Activated CD4-positive, alpha-beta memory T cell treated with anti-CD3 and anti-CD28 coated beads, Interleukin-2, amount 10 ng/mL, durations not matched to agents 7 days and 5 days (primary cell): ENCODE measurements at places on chromosomes 1 and 21.

GRCh38 chr1:113223546-113223945 is 150.5 kb downstream of the LRIG2 start:
- DNase-seq: no peak

GRCh38 chr1:113429461-113430153 is 39.3 kb downstream of the MAGI3 start:
- DNase-seq: no peak

DNA sequence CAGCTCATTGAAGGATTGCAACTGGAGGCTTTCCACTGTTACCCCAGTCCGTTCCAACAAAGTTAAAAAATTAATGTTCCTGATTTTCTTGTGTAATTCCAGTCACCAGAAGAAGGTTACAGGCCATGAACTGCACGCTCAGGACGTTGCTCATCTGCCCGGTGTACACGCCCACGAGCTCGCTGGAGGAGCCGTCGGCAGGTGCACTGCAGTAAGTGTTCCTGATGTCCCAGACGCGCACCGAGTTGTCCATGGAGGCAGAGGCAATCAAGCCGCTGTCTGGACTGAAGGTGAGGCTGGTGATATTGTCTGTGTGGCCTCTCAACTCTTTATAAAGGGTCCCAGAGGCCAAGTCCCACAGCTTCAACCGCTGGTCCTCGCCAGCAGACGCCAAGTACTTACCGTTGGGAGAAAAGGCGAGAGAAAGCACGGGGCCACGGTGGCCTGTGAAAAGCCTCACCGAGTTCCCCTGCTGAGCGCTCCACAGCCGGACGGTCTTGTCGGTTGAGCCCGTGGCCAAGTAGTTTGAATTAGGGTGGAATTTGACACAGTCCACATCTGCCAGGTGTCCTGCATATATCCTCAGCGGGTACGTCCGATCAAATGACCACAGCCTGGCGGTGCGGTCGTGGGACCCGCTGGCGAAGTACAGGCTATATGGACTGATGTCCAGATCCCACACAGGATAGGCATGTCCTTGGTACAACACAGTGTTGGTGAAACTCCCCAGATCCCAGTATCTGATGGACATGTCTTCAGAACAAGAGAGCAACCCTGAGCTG is 31.5 kb downstream of the TAF5L start:
- DNase-seq: no peak

DNA sequence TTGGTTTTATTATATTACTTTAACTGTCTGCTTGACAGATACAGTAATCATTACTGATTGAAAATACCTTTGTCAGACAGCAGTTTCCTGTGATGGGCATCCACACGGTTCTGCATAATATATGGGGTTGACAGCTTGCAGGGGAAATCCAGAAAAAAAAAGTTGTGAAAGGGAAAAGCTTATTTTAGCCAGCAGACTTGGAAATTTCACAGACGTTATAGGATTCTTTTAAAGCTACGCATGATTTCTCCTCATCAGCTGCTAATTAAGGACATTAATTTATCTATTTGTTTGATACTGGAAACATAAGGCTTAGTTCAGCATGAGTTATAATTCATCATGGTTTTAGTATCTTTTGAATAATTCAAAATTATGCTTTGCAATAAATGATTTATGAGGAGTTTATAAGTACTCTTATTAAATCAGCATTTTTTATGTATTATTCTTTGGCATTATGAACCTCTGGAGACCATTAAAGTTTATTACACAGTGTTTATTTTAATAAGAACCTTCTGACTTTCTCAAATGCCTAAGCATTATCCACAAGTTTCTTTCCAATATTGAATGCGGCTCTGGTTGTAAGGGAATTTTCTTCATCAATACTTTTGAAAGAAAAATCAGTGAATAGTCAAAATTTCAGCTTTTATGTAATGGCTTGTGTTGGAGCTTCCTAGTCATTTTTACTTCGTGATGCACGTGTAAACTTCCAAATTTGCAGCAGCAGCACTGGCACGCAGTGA is 235.3 kb upstream of the KCNK2 start:
- no peak for DNase-seq

- no peak for DNase-seq
Measured at GRCh38 chr1:112504001-112504660, 4.6 kb upstream of the WNT2B start.

DNA sequence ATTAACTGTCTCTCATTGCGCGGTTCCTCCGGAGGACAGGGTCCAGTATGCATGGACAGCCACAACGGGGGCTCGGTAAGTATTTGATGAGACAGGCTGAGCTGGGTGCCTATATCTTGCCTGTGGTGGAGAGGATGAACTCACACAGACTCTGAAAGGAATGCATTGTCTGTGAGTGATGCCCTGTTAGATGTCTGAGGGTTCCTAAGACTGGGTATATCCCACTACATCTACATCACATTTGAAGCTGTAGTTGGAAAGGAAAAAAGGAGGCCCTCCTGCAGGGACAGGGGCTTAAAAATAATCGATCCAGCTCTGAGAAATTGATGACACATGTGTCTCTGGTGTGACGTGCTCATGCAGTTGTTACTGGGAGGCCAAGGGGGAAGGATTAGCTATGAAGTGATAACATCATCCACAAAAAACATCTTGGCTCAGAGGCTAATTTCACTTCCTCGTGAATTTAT is 1.9 kb downstream of the ADARB1 start:
- DNase-seq: peak; percentile 33

DNA sequence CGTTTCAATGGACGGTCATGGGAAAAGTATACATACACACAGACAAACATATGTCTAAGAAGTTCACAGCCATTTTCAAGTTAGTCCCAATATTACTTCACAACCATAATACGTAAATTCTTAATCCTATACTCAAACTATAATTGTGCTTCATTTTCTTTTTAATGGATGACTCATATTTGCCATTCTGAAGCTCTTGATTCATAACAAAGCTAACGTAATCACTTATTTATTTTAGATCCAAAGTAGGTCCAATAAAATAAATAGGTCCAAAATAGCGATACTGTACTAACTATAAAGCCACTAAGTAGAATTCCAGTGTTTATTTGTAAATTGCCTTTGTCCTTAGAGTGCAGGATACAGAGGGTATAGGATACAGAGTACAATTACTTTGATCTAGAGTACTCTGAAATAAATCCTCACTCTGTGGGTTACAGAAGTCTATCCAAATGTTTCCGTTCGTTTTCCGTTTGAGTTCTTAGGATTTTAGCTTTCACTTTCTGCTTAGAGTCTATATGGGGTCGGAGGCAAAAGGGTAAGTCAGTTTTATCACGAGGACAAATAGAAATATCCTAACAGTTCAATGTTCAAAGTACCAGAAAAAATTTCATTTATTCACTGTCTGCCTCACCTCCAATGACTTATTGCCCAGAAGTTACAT is 8.8 kb upstream of the C1orf115 start:
- no peak for DNase-seq

- no peak for DNase-seq
Measured at GRCh38 chr1:21077085-21077484, 99.6 kb downstream of the EIF4G3 start.

- no peak for DNase-seq
Measured at GRCh38 chr1:40432644-40433390, 17.5 kb upstream of the ZFP69B start.

DNA sequence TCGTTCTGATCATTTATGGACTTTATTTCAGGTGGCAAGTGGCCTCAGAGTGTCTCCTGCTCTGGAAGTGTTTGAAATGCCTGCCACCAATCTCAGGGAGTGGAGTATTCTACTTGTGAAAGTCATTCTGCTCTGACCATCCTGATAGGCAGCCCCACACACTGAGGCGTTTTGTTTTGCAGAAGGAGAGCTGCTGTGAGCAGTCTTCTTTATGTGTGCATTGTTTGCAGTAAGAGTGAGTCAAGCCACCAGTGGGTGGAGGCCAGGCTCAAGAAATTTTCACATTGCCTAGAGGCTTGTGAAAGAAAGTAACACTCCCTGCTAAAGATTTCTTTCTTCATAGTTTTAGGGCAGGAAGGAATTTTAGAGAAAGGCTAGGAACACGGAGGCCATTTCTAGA is 204.4 kb downstream of the SLC35F3 start:
- no peak for DNase-seq

DNA sequence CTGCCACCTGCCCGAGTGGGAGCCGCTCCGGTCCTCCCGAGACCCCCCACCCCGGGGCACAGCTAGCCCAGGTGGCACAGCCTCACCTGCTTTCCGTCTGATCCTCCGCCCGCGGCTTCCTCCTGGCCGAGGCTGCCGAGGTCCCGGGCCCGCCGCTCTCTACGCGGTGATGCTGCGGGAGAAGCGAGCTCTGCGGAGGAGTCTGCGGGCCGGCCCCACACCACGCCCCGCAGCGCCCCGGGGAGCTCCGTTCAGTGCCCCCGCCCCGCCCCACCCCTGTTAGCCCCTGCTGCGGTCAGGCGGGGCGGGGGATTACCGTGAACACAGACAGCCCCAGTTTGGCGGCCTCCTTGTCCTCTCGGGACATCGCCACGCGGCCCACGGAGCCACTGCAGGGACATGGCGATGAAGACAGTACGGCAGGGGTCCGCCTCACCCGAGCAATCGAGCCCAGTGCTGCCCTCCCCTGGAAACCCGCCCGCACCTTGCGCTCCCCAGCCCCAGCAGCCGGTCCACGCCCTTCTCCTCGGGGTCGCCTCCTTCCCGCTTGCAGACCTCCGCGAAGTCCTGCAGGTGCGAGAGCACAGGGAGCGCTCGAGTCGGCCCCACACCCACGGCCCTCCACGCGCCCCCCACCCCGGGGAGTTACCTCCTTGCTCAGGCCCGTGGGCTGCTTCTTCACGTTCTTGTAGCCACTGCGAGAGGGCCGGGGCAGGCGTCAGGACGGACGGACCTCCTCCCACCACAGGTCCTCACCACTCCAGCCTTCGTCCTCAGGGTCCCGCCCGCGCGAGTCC is 933 bp downstream of the C1orf35 start:
- peak; percentile 63 for DNase-seq
